ENCODE measurements at places on chromosomes 3 and 15. TPM values are rescaled to one million over a fixed set of nuclear protein-coding genes. Genes with fewer than 3 reads are reported as not detected.

The PLA1A gene
- not detected for total RNA-seq

The CCDC51 gene
- 15.7 TPM for total RNA-seq

The ZDHHC23 gene
- total RNA-seq: 1.1 TPM

The MCF2L2 gene
- total RNA-seq: 3.2 TPM

The TRPM1 gene
- not detected for total RNA-seq

The GMNC gene
- not detected for total RNA-seq

The KIF7 gene
- total RNA-seq: 1.8 TPM

The LINGO1 gene
- 14.3 TPM for total RNA-seq

The SLC22A13 gene
- 0.49 TPM for total RNA-seq

The TXNRD3 gene
- 1.5 TPM for total RNA-seq

The WDR72 gene
- total RNA-seq: not detected

The TMEM108 gene
- total RNA-seq: 9.9 TPM

The ZNF620 gene
- total RNA-seq: 3.3 TPM

The LMAN1L gene
- total RNA-seq: not detected

The TMEM40 gene
- not detected for total RNA-seq

The TGM5 gene
- total RNA-seq: not detected

The DUOXA2 gene
- not detected for total RNA-seq

The DAZL gene
- total RNA-seq: not detected

The ZCWPW2 gene
- 0.60 TPM for total RNA-seq

The SV2B gene
- 0.18 TPM for total RNA-seq

The EXD1 gene
- total RNA-seq: not detected

The TEX55 gene
- total RNA-seq: not detected

The TERC gene
- 21.6 TPM for total RNA-seq

The PLSCR5 gene
- not detected for total RNA-seq

The C3orf20 gene
- not detected for total RNA-seq

The ZNF445 gene
- total RNA-seq: 24.2 TPM

The TGM4 gene
- not detected for total RNA-seq

The NMNAT3 gene
- 6.8 TPM for total RNA-seq

The LRRIQ4 gene
- total RNA-seq: not detected

The BTLA gene
- total RNA-seq: 0.22 TPM

The PLA2G4F gene
- total RNA-seq: 0.02 TPM

The INSYN1 gene
- not detected for total RNA-seq

The ATP13A5 gene
- not detected for total RNA-seq

The AMOTL2 gene
- 0.31 TPM for total RNA-seq

The RAB11A gene
- total RNA-seq: 232 TPM

The SEMA6D gene
- not detected for total RNA-seq

The GASK1A gene
- total RNA-seq: not detected

The SNUPN gene
- 36.6 TPM for total RNA-seq

The GABRR3 gene
- not detected for total RNA-seq
